ENCODE measurements at places on chromosomes 4 and X. TPM values are rescaled to one million over a fixed set of nuclear protein-coding genes. Genes with fewer than 3 reads are reported as not detected.
A peak's percentile ranks its signal among the peaks of the same experiment; 100 is the strongest.

The CFAP47 gene
- under 0.01 TPM for total RNA-seq

DNA sequence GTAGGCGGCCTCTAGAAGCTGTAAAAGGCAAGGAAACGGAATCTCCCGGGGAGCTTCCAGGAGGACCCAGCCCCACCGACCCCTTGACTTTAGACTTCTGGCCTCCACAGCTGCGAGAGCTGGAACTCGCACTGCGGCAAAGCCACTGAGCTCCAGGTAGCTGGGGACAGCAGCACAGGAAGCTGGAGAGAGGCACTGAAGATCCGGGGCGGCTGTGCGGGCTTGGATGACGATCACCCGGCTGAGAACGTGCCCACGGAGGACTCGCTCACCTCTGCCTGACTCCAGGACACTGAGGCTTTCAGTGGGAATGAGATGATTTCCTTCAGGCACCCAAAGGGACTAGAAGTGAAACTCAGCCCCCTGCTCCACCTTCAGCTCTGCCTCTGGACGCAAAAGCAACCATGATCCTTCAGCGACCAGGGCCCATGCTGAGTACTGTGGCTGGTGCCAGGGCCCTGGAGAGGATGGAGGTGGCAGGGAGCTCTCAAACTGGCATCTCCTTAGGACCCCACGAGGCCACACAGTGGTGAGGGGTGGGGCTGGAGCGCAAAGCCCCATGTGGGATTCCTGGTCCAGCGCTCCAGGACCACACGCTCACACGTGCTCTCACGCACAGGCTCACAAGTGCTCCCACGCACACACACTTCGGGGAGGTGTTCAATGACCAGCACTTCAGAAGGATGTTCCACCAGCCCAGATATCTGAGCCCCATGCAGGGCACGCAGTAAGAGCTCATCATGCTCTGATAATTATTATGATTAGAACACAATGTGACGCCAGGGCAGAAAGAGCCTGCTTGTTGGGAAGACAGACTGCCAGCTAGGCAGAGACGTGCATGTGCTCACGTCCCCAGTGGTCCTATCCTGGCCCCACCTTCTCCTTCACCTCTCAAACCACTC lies 47.2 kb downstream of the ADRA2C start:
- no peak for DNase-seq
- no peak overlapping the region for H3K4me3 ChIP-seq
- no peak overlapping the region for H3K27ac ChIP-seq
- H3K4me1 ChIP-seq: no peaks in the 10 kb centered on the region
- H3K36me3 ChIP-seq: no peaks in the 10 kb centered on the region

DNA sequence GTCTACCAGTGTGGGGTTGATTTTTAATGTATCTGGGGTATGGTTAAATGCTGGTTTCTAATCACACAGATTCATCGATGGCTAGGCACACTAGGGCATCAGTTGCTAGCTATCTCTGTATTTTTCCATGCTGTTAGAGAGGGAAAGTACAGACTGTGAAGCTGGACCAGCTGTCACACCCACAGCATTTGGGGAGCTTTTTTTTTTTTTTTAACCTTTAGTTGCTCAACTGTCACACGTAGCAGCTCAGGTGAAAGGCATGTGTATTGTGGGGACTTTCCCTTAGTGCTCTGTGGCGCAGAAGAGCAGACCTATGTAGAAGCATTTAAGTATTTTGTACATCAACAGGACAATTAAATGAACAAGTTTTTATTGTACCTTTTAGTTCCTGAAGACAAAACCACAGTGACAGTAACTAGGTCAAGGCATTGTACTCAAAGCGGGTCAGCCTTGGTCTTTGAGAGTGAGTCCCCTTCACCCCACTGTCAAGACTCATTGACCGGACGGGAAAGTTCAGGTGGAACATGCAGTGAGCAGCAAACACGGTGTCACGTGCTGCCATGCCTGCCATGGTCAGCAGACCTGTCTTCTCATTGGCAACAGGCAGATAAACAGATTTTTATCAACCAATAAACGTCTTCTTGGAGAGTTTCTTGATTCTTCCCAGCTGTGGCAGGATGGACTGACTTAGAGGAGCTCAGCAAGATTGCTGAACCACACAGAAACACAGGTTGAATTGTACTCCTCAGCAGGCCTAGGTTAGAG lies 65.3 kb downstream of the CASP3 start:
- no peaks in the 10 kb centered on the region for H3K4me1 ChIP-seq
- H3K27ac ChIP-seq: no peak overlapping the region
- H3K27me3 ChIP-seq: no peaks in the 10 kb centered on the region
- no peaks in the 10 kb centered on the region for H3K36me3 ChIP-seq
- H3K4me3 ChIP-seq: no peak overlapping the region
- DNase-seq: no peak

- H3K4me3 ChIP-seq: no peak overlapping the region
- no peak overlapping the region for H3K27ac ChIP-seq
- no peaks in the 10 kb centered on the region for H3K36me3 ChIP-seq
These were observed 64.5 kb downstream of the NFKB1 start for GRCh38 chr4:102565696-102566095.

The SPATA4 gene
- total RNA-seq: not detected

- no peaks in the 10 kb centered on the region for H3K4me1 ChIP-seq
- H3K27ac ChIP-seq: no peak overlapping the region
- DNase-seq: no peak
- H3K27me3 ChIP-seq: no peaks in the 10 kb centered on the region
- no peak overlapping the region for H3K4me3 ChIP-seq
These were observed 795.7 kb upstream of the SLIT2 start for GRCh38 chr4:19455850-19456602.

The SAGE1 gene
- total RNA-seq: not detected

The SH3RF1 gene
- total RNA-seq: 15.4 TPM

DNA sequence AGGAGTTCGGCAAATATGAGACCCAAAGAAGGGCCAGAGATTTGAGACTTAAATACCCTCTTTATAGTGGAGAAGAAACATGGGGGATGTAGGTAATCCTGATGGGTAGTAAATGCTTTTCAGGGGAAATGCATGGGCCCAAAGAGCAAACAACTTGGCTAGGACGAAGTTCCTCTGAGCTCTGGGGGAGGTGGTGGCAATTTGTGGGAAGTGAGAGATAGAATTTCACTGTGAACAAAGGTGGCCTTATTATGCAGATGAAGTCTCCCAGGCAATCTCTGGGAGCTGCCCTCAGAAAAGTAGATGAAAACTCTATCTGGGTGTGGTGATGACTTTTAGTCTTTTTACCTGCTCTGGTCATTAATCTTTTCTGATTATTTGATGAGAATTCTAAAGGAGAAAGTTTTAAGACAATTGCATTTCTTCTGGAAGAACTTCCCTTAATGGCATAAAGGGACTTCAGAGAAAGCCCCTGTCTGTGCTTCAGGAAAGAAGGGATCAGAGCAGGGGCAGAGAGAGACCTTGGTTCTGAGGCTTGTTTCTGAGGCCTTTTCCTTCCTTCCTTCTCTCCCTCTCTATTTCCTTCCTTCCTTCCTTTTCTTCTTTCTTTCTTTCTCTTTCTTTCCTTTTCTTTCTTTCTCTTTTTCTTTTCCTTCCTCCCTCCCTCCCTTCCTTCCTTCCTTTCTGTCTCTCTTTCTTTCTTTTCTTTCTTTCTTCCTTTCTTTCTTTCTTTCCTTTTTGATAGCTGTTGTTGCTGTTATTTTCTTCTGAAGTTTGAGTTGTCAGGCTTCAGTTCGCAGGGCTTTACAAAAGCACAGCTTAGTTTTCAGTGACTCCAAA lies 37.5 kb upstream of the MAOA start:
- H3K4me3 ChIP-seq: no peak overlapping the region
- DNase-seq: no peak
- H3K27ac ChIP-seq: no peak overlapping the region
- H3K4me1 ChIP-seq: no peaks in the 10 kb centered on the region
- no peaks in the 10 kb centered on the region for H3K27me3 ChIP-seq

GRCh38 chr4:100146756-100147155 lies 43.5 kb downstream of the DDIT4L start:
- H3K27ac ChIP-seq: no peak overlapping the region
- no peaks in the 10 kb centered on the region for H3K36me3 ChIP-seq
- no peaks in the 10 kb centered on the region for H3K4me1 ChIP-seq
- no peak for DNase-seq
- H3K4me3 ChIP-seq: no peak overlapping the region
- H3K27me3 ChIP-seq: no peaks in the 10 kb centered on the region

- H3K4me1 ChIP-seq: no peaks in the 10 kb centered on the region
- H3K4me3 ChIP-seq: no peak overlapping the region
- DNase-seq: no peak
- H3K27me3 ChIP-seq: no peaks in the 10 kb centered on the region
- H3K36me3 ChIP-seq: no peaks in the 10 kb centered on the region
- no peak overlapping the region for H3K27ac ChIP-seq
These were observed 275.0 kb upstream of the CLNK start for GRCh38 chr4:10959586-10959985.

The PCDH18 gene
- total RNA-seq: 126 TPM

DNA sequence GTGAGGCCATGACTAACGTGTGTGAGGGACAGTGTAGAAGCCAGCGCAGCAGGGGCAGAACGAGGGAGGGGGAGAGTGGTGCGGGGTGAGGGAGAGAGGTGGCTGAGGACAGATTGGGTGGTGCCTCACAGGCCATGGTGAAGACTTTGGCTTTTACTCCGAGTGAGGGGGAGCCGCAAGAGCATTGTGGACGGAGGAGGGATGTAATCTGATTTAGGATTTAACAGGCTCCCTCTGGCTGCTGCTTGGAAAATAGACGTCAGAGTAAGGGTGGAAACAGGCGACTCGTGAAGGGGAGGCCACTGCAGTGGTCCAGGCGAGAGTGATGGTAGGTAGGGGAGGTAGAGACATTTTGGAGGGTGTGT lies 13.0 kb downstream of the PPP1R3F start:
- peak; percentile 27 for DNase-seq
- H3K4me3 ChIP-seq: no peak overlapping the region
- no peaks in the 10 kb centered on the region for H3K27me3 ChIP-seq

GRCh38 chr4:4203688-4204400 lies 22.9 kb downstream of the OTOP1 start:
- no peak for DNase-seq
- no peak overlapping the region for H3K27ac ChIP-seq
- no peaks in the 10 kb centered on the region for H3K36me3 ChIP-seq
- H3K4me1 ChIP-seq: no peaks in the 10 kb centered on the region
- no peak overlapping the region for H3K4me3 ChIP-seq
- peaks cover 3% of the 10 kb centered on the region for H3K27me3 ChIP-seq

The NMU gene
- not detected for total RNA-seq

The NUDT11 gene
- total RNA-seq: 4.7 TPM

- H3K27me3 ChIP-seq: no peaks in the 10 kb centered on the region
- H3K27ac ChIP-seq: no peak overlapping the region
- no peak overlapping the region for H3K4me3 ChIP-seq
- no peaks in the 10 kb centered on the region for H3K36me3 ChIP-seq
- no peak for DNase-seq
- no peaks in the 10 kb centered on the region for H3K4me1 ChIP-seq
These were observed 125.0 kb downstream of the EFHC2 start for GRCh38 chrX:44218465-44218864.

- H3K4me1 ChIP-seq: no peaks in the 10 kb centered on the region
- no peak overlapping the region for H3K27ac ChIP-seq
- H3K4me3 ChIP-seq: no peak overlapping the region
These were observed 237.0 kb downstream of the IDS start for GRCh38 chrX:149267878-149268813.

GRCh38 chr4:84417997-84418709 lies 80.9 kb downstream of the NKX6-1 start:
- no peaks in the 10 kb centered on the region for H3K4me1 ChIP-seq
- no peaks in the 10 kb centered on the region for H3K27me3 ChIP-seq
- H3K36me3 ChIP-seq: no peaks in the 10 kb centered on the region
- no peak overlapping the region for H3K4me3 ChIP-seq
- no peak for DNase-seq

The NXF2B gene
- total RNA-seq: not detected

GRCh38 chr4:72846280-72847111 lies 223.0 kb downstream of the COX18 start:
- H3K27ac ChIP-seq: no peak overlapping the region
- DNase-seq: no peak
- H3K4me1 ChIP-seq: no peaks in the 10 kb centered on the region
- no peaks in the 10 kb centered on the region for H3K27me3 ChIP-seq
- H3K36me3 ChIP-seq: no peaks in the 10 kb centered on the region

The HS3ST1 gene
- 5.0 TPM for total RNA-seq

DNA sequence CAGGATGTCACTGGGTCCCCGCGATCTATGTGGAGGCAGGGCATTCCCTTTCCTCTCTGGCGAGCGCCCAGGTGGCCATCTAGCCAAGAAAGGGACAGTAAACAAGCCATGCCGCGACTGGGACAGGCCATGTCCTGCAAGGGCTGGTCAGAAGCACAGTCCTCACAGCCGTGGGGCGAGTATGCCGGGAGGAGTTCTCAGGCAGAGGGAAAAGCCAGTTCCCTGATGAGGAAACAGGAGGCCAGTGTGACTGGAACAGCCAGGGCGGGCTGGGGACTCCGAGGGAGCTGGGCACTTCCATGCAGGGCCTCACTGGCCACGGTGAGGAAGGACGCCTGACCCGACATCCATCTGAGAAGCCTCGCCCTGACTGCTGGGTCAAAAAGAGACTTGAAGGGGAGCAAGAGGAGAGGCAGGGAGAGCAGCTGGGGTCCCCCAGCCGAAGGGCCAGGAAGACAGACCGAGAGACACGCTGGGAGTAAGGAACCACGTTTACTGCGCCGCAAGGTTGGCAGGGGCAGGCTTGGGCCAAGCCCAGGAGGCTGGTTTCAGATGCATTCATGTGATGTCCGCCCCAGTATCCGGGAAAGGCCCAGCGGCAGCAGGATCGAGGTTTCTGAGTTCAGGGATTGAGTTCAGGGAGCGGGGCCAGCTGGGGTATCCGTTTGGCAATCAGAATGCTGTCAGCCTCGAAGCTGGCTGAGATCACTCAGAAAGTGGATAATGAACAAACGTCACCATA lies 15.0 kb downstream of the CFAP99 start:
- H3K4me1 ChIP-seq: no peaks in the 10 kb centered on the region
- no peaks in the 10 kb centered on the region for H3K36me3 ChIP-seq
- DNase-seq: no peak
- no peak overlapping the region for H3K27ac ChIP-seq
- no peaks in the 10 kb centered on the region for H3K27me3 ChIP-seq

The FAM133A gene
- 0.97 TPM for total RNA-seq

GRCh38 chr4:124953061-124953460 lies 240.5 kb upstream of the ANKRD50 start:
- H3K27me3 ChIP-seq: no peaks in the 10 kb centered on the region
- H3K4me3 ChIP-seq: no peak overlapping the region
- H3K36me3 ChIP-seq: no peaks in the 10 kb centered on the region

- H3K27me3 ChIP-seq: no peaks in the 10 kb centered on the region
- no peak for DNase-seq
- no peak overlapping the region for H3K4me3 ChIP-seq
- H3K27ac ChIP-seq: no peak overlapping the region
- no peaks in the 10 kb centered on the region for H3K36me3 ChIP-seq
These were observed 7.0 kb upstream of the HNRNPD start for GRCh38 chr4:82380831-82381230.

GRCh38 chr4:23279377-23279986 lies 586.7 kb downstream of the GBA3 start:
- H3K27ac ChIP-seq: no peak overlapping the region
- no peak overlapping the region for H3K4me3 ChIP-seq
- H3K27me3 ChIP-seq: no peaks in the 10 kb centered on the region

The PRDM8 gene
- total RNA-seq: 12.6 TPM

GRCh38 chr4:149409555-149409962 lies 406.1 kb downstream of the IQCM start:
- no peak for DNase-seq
- no peak overlapping the region for H3K27ac ChIP-seq
- H3K36me3 ChIP-seq: no peaks in the 10 kb centered on the region
- no peaks in the 10 kb centered on the region for H3K27me3 ChIP-seq
